ENCODE measurements at places on chromosomes 12 and 14. TPM values are rescaled to one million over a fixed set of nuclear protein-coding genes. Genes with fewer than 3 reads are reported as not detected.

DNA sequence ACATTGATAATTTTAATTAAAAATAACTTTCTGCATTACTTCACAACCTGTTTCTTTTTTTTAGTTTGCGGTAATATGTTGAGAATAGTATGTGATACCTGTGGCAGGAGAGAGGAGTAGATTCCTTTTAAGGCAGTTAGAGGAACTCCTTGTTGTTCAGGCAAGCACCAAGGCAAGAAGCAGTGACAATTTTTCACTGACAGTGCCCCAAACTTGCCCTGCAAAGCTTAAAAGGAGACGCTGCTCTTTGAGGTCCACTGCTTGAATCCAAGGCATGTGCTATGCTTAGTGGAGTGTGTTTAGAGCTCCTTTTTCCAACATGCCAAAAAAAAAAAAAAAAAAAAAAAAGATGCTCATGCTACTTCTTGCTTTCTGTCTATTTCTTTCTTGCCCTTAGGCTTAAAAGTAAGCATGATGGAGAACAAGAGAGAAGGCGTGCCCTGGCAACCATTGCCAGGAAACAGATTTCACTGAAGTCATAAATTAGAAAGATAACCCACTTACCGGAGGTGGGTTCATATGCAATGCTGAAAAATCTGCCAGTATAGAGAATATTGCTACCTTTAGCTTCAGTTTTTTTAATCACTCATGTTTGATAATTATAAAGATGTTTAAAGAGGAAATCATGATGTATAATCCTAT is 58.3 kb upstream of the DYRK2 start:
- no peak for DNase-seq

- DNase-seq = no peak
Measured at GRCh38 chr14:73426877-73427276, 31.5 kb downstream of the NUMB start.

The SLC24A4 gene
- not detected for total RNA-seq

The A2ML1 gene
- total RNA-seq = 3.1 TPM

The MSI1 gene
- total RNA-seq = 3.6 TPM

The SYNE3 gene
- 3.1 TPM for total RNA-seq

The KRT2 gene
- not detected for total RNA-seq

The SLC39A5 gene
- total RNA-seq = 0.08 TPM

The IFI27L2 gene
- total RNA-seq = 81.0 TPM

DNA sequence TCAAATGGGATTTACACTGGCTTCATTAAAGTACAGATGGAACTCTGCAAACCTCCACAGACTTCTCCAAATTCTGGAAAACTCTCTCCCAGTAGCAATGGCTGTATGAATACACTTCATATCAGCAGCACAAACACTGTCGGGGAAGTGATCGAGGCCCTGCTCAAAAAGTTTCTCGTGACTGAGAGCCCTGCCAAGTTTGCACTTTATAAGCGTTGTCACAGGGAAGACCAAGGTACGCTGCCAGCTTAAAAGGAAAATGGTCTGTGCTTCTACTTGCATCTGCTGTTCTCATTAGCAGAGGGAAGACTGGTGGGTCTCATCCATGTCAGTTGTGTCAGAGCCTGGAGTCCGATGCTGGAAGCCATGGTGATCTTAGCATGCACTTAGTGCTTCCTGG is 71.0 kb downstream of the GNS start:
- no peak for DNase-seq

DNA sequence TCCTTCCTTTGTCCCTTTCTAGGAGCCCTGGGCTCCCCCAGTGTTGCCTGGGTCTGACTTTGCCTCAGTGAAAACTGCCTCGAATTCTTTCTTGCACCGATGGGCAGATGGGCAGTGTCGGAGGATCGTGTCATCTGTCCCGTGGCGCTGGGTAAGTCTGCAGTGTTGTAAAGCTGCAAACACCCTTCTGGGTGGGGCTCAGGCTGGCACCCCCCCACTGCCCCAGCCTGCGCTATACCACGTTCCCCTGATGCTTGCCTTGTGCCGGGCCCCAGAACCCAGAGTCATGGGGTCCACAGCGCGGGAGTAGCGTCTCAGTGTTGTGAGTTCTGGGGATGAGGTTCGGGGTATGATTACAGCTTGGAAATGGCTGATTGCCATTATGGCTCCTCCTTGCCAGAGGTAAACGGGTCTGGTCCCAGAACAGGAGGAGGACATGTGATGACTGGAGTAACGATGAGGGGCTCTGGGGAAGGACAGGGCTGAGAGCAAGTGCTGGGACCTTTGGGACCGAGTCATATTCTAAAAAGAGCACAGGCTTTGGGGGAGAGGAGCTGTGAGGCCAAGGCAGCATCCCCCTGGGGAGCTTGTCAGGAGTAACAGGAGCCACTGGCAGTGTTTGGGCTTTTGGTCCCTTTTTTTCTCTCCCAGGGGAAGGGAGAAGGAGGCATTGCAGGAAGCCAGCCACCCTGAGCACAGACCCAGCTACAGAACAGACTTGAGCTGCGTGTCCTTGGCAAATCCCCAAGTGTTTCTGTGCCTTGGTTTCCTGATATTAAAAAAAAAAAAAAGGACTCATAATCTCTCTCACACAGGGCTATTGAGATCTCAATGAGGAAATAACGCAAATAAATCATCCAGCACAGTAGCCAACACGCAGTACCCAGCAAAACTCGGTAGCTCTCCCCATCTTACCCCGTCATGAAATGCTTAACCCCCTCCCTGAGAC is 4.3 kb downstream of the RTL1 start:
- no peak for DNase-seq

GRCh38 chr12:93892423-93893268 is 215.5 kb downstream of the CRADD start:
- no peak for DNase-seq

DNA sequence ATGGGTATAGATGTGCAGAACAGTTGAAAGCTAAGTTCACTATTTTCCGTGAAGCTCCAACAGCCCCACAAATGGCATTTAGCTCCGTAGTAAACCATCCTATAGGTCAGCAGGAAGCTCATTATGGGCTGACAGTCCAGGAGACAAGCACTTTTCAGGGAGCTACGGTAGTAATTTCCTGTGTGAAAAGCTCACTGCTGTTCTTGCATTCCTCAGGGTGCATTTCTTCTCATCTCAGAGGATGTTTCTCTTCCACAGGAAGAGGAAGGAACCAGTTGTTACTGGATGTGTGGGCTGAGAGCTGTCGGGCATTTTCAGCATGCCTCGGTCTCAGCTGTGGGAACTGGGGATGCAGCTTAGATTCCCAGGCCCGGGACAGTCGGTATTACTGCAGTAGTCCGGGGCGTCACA is 72.8 kb downstream of the GALNT4 start:
- no peak for DNase-seq

The SSPN gene
- total RNA-seq = 1.7 TPM

DNA sequence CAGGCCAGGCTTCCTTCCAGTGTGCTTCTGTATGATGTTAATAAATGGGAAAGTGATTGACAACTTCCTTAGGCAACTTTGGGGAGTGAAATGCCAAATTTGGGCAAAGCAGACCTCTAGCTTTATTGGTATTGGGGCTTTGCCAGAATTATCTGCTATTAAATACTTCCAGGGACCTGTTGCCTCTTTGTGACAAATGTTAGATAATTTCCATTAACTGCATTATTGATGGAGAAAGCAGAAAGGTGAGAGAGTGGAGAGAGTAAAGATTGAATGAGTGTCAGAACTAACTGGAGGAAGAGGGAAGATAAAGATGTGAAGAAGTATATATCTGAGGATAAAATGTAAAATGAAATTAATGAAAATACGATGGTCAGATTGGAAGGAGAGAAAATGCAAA is 94.5 kb downstream of the CACNA1C start:
- DNase-seq = no peak

The MYF5 gene
- not detected for total RNA-seq

DNA sequence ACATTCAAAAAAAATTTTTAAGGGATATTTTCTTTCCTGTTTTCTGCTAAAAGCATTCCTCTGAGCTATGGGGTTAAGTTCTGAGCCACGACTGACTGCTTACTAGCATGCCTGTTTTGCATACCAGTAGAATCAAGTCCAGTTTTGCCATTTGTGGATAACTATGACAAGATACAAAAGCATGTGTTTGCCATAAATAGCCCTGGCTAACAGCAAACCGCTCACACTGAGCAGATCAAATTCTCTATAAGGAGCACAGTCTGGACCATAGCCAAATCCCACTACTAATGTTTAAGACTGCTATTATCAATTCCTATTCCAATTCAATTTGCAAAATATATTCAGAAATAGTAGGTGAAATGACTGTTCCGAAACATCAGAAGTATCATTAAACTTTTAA is 3.2 kb downstream of the CFL2 start:
- no peak for DNase-seq

The CLEC4C gene
- total RNA-seq = not detected

GRCh38 chr12:30748147-30748546 is 6.6 kb downstream of the CAPRIN2 start:
- DNase-seq = no peak

The P3H3 gene
- total RNA-seq = 27.7 TPM

The TC2N gene
- 9.6 TPM for total RNA-seq

The CELA1 gene
- total RNA-seq = not detected

DNA sequence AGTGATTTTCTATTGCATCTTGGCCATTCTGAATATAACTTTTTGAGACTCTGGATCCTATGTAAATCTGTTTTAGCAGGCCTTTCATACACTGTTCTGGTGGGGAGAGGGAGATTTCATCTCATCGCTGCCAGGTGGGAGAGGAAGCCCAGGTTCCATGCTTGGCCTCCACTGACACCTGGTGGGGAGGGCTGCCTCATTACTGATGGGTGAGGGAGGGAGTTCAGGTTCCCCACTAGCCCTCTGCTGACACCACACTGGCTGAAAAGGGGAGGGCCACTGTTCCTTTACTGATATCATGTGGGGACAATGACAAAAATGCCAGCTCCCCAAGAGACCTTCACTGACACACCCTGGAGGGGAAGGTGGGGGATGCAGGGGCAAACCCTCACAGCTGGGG is 2.4 kb upstream of the GALNT8 start:
- DNase-seq = no peak
